CD4-positive, alpha-beta T cell treated with Interleukin-15 for 4 hours (primary cell): ENCODE measurements at places on chromosomes 2 and 18.

DNA sequence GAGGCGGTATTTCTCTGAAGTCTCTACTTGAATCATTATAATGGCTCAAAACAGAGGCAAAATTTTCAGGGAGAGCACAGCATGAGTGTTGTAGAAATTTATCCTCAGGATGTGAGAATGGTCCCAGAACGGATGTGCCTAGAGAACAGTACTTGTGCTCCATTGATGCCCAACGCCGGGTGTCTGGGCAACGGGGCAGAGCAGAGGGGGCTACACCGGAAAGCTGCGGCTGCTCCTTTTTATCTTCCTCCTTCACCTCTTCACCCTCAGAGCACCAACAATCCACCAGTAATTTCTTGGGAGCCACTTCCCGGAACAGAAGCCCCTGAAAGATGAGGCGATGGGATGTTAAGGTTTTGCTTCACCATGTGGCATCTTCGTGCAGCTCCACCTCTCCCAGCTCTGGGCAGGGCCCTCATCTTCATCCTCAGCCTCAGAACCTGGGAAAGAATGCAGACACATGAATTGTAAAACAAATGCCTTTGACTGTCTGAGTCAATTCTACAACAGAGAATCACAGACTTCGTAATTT, 71.5 kb downstream of the PTGR3 start:
- DNase-seq: no peak

GRCh38 chr2:158828378-158829164, 33.5 kb downstream of the DAPL1 start:
- DNase-seq: no peak

DNA sequence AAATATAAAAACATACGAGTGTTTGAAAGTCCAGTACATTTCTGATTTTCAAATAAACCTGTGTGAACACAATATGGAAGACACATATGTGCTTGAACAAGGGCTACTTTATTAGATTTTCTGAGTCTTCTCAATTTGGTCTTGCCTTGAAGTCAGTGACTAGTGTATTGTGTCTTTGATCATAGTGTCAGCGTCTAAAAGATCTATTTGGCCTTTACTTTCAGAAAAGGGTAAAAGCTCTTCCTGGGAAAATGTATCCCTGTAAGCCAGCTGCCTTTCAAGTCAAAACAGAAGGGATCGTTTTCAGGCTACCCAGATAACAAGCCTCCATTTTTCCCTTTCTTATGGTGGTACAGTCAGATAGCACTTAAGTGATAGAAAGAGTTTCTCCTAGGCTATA, 471.9 kb downstream of the CMPK2 start:
- no peak for DNase-seq

- no peak for DNase-seq
Observed at GRCh38 chr2:142940606-142941223, 63.3 kb downstream of the KYNU start.

DNA sequence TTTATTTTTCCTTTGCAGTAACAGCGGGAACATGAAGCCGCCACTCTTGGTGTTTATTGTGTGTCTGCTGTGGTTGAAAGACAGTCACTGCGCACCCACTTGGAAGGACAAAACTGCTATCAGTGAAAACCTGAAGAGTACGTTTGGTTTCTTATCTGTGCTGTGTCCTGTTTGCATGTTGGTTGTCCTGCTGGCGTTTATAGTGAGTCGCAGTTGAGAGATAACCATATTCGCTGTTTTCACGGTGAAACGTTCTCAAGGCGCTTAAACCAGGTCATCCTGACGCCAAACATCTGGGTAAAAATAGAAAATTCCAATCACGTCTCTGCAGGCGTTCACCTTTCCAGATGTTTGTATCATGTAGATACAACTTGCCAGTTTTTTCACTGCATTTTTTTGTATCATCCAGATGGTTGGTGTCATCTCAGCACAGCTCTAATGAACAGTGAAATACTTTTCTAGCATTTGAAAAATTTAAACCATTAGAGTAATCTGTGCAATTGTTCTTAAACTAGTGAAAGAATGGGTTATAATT, 21.2 kb downstream of the CLUL1 start:
- no peak for DNase-seq

DNA sequence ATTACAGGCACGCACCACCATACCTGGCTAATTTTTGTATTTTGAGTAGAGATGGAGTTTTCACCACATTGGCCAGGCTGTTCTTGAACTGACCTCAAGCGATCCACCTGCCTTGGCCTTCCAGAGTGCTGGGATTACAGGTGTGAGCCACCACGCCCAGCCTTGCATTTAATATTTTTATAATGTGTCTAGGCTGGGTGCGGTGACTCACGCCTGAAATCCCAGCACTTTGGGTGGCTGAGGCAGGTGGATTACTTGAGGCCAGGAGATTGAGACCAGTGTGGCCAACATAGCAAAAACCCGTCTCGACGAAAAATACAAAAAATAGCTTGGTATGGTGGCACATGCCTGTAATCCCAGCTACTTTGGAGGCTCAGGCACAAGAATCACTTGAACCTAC, 3.2 kb downstream of the RPL37A start:
- DNase-seq: no peak

- DNase-seq: no peak
Observed at GRCh38 chr2:222854773-222855700, 5.8 kb upstream of the ACSL3 start.

GRCh38 chr2:54306556-54306955, 50.5 kb upstream of the TSPYL6 start:
- DNase-seq: no peak
